ENCODE measurements at places on chromosomes 2 and 18. TPM values are rescaled to one million over a fixed set of nuclear protein-coding genes. Genes with fewer than 3 reads are reported as not detected.
A peak's percentile ranks its signal among the peaks of the same experiment; 100 is the strongest.

- no peak for DNase-seq
Observed at GRCh38 chr2:81981585-81981984, 1677.0 kb upstream of the LRRTM1 start.

- no peak for DNase-seq
Observed at GRCh38 chr2:133773854-133774653, 205.8 kb upstream of the NCKAP5 start.

GRCh38 chr2:232348936-232349335 is 29.6 kb upstream of the ALPP start:
- no peak for DNase-seq

- peak; percentile 23 for DNase-seq
Observed at GRCh38 chr2:112185131-112185530, 46.9 kb downstream of the FBLN7 start.

Gene NCKAP1
- total RNA-seq, result 129 TPM

GRCh38 chr2:124159166-124159565 is 134.1 kb downstream of the CNTNAP5 start:
- DNase-seq, result no peak

Gene AMER3
- total RNA-seq, result not detected

DNA sequence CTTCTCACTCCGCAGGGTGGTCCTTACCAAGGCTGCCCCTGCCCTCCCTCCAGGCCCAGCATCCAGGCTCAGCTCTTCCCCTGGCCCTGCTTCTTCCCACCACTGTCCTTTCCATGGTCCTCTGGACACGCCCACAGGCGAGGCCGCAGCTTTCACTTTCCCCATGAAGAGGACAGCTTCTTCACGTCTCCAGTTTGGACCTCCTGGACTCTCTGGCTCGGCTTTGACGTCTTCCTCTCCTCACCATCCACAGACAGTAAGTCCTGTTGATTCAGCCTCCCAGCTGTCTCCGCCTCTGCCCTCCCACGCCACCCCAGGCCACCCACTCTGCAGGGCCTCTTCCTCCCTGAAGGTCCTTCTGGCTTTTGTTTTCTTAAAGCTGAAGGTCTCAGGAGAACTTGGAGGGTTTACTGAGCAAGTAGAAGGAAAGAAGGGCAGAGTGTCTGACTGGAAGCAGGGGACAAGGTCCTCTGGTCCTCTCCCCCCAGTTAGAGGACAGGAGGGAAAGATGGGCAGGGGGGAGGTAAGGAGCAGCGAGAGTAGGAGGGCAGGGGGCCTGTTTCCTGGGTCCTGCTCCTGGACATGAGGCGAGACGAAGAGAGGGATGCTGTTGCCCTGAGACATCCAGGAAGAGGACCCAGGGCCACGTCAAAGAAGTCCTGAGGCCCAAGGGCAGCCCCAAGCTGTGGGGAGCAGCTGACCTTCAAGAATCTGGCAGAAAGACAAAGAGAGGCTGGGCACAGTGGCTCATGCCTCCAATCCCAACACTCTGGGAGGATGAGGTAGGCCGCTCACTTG is 24.7 kb upstream of the NMUR1 start:
- peak; percentile 88 for DNase-seq

Gene CDH19
- 1.0 TPM for total RNA-seq

DNA sequence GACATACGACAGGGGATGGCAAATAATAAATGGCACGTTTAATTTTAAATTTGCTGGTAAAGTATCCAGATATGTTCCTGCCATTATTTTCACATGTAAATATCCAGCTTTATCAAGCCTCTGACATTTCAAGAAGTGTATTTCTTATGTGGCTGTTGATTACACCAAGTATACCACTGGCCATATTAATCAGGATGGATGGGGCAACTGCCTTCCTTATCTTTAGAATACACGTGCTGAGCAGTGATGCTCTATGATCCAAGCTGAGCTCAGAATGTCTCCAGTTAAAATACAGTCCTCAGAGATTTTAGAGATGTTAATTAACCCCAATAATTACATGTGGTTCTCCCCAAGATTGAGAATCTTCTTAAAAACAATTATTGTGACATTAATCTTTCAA is 38.3 kb upstream of the RAPGEF4 start:
- DNase-seq, result no peak

DNA sequence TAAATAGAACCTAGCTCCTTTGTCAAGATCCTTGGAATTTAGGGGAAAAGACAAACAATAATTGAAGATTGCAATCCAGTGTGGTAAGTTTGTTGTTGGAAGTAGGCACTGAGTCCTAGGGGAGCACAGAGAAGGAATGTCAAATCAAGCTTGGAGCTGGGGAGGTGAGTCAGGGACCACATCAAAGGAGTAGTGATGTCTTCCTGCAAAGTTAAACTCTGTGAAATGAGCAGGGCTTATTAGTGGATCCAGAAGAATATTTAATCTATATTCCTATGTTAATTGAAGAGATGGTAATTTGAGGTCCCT is 41.7 kb upstream of the NABP1 start:
- no peak for DNase-seq

Gene RNU2-63P
- total RNA-seq, result not detected
